ENCODE measurements at places on chromosomes 16 and 17.

GRCh38 chr16:79933603-79934002 lies 333.1 kb upstream of the MAF start:
- DNase-seq = no peak

- DNase-seq = no peak
These were observed 4.0 kb upstream of the NPRL3 start for GRCh38 chr16:142405-142967.

DNA sequence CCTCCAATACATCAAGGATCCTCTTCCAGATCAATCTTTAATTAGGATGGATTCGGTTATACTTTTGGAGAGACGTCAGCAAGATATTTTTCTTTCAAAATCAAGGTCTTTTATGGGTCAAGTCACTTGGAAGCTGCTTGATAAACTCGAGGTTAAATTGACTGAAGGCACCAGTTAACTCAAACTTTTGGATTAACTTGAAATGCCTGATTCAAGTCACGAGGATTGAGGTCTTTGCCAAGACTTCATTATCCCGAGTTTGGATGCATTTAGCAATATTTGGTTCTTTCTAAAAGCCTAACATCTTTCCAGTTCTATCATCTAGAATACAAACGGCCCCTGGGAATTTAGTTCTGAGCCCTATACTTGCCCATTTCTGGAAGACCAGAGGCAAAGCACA lies 82.9 kb downstream of the MYH11 start:
- DNase-seq = no peak

GRCh38 chr17:27811961-27812360 lies 11.6 kb upstream of the NOS2 start:
- no peak for DNase-seq

GRCh38 chr17:15654886-15655561 lies 29.1 kb downstream of the TRIM16 start:
- DNase-seq = peak; percentile 90

DNA sequence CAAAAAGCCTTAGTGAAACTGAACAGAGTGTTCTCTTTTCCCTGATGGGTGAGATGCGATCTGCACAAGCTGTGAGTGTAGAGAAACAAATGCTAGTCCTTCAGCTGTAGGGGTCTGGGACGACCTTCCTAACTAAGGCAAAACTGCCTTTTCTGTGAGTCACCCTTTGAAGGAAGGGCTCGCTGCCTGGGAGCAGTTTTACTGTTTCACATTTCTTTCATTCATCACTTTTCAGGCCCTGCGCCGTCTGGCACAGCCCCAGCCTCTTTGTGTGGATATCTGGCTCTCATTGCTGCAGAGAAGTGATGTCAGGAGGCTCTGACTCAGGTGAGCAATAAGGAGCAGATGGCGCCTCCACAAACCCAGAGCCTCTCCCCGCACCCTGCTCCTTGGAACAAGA lies 57.4 kb downstream of the HS3ST3A1 start:
- peak; percentile 99 for DNase-seq

GRCh38 chr17:62963296-62963695 lies 2.7 kb upstream of the TANC2 start:
- peak; percentile 66 for DNase-seq

- no peak for DNase-seq
These were observed 401 bp downstream of the NXN start for GRCh38 chr17:979212-979538.

- no peak for DNase-seq
These were observed 2.4 kb upstream of the CBFB start for GRCh38 chr16:67026570-67026969.

- DNase-seq = no peak
These were observed 167.9 kb upstream of the ZFHX3 start for GRCh38 chr16:73215678-73216377.

DNA sequence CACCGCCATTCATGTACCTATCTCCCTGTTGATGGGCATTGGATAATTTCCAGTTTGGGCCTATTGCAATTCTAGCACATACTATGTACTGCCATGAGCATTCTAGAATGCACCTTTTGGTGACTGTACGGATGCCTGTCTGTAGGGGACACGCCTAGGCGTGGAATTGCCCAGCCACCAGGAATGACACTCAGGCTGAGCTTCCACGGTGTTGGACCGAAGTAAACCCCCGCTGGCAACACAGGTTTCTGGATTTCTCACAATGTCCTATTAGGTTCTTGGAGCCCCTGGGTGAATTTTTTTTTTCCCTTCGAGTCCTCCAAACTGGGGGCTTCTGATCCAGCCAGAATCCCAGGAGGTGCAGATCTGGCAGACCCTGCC lies 146.6 kb downstream of the IRF8 start:
- DNase-seq = no peak

- DNase-seq = peak; percentile 66
These were observed 155.2 kb upstream of the C17orf78 start for GRCh38 chr17:37220607-37220953.

DNA sequence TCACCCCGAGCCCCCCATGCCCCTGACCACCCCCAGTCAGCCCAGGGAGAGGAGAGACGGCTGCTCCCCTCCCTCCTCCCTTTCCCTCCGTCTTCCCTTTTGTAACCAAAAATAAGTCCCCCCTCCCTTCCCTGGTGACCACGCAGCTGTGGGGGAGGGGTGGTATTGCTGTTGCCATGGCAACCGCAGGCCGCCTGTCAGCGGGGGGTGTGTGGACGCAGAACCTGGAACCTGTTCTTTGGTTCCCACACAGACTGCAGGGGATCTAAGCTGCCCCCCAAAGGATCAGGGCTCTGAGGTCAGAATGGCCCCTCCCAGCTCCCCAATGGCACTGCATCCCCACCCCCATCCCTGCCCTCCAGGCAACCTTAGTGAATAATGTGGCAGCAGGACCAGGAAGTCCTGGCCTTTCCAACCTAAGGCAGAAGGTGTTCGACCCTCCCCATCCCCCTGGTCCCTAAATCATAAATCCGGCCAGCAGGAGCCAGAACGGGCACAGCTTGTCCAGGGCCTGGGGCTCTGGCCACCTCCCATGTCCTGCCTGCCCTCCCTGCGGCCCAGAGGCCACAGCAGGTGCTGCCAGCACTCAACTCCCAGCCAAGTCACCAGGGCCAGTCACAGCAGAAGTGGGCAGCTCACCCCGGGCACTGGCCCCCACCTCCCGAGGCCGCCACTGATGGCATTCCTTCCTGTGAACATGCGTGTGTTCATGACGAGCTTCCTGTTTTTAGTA lies 12.0 kb downstream of the CA4 start:
- peak; percentile 59 for DNase-seq

GRCh38 chr16:2977440-2977839 lies 2.8 kb downstream of the PKMYT1 start:
- DNase-seq = no peak

DNA sequence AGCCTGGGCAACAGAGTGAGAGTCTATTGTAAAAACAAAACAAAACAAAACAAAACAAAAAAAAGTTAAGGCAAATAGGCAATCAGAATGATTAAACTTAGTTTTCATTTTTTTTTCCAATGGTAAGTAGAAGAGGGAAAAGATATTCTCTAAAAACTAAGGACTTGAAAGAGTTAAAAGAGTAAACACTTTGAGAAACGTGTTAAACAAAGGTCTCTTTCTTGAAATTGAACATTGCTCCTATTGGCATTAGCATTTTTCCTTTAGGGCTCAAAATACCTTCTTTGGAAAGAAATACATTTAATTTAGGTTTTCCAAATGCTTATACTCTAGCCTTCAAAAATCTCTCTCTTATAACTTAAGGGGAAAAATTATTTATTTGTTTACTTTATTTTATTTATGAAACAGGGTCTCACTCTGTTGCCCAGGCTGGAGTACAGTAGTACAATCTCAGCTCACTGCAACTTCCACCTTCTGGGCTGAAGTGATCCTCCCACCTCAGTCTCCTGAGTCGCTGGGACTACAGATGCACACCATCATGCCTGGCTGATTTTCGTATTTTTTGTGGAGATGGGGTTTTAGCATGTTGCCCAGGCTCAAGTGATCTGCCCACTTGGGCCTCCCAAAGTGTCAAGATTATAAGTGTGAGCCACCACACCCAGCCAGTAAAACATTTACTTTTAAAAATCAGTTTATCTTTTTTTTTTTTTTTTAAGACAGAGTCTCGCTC lies 44.7 kb upstream of the VPS4A start:
- no peak for DNase-seq

DNA sequence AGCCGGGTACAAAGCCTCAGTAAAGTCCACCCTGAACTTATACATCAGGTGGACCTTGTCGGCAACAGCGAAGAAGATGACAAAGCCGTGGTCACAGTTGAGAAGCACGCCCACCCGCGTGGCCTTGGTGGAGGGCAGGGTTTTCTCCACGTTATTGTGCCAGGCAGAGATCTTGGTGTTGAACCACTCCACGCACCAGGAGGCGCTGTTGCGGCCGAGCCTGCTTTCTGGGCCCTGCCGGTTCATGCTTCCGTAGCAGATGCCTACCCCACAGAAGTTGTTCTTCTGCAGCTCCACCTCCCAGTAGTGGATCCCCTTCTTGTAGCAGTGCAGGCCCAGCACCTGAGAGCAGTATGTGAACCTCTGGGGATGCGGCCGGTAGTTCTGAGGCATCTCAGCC lies 22.1 kb downstream of the TRIM25 start:
- peak; percentile 56 for DNase-seq

GRCh38 chr16:471353-472198 lies 46.1 kb downstream of the RAB11FIP3 start:
- no peak for DNase-seq

DNA sequence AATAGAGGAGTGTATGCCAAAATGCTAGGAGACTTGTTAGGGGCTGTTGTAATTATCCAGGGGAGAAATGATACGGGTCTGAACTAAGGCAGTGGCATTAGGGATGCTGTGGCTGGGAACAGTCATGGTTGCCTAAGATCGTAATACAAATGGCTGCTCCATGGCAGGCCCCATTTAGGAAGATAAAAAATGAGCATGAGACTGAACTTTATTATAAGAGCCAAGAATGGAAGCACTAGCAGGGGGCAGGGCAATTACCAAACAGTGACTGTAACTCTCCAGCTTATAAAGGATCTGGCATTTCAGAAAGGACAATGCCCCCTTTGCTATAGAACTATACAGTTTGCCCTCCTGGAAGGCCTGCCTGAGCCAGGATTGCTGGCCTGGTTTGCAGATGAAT lies 503.3 kb upstream of the CDH5 start:
- DNase-seq = no peak

GRCh38 chr17:6626616-6627015 lies 13.9 kb downstream of the KIAA0753 start:
- no peak for DNase-seq

- DNase-seq = no peak
These were observed 26.0 kb upstream of the PRKCA start for GRCh38 chr17:66276328-66276937.

DNA sequence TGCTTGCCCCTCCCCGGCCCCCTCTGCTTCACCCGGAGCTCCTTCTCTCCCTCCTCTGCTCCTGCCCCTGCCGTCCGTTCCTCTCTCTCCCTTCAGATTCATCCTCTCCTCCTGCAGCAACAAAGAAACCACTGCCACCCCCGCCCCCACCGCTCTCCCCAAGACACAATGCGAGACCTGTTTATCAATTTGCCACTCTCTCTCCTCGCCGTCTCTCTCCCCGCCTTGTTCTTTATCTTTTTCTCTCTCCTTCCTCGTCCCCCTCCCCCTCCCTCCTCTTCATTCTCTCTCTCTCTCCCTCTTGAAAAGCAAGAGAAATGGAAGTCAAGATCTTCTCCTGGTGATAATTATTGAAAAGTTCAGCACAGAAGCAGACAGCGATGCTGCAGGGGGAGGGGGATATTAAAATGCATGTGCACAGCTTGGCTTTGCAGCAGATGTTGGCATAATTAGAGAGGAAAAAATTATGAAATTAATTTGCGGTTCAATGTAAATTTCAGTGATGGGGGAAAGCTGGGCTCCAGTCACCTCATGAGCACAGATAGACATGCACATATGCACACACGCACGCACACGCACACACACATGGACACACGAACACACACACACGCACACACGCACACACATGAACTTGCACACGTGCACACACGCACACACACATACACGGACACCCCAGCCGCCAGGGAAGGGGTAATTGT lies 58.1 kb upstream of the CBFA2T3 start:
- DNase-seq = no peak

- DNase-seq = peak; percentile 77
These were observed 19.7 kb downstream of the MAP2K6 start for GRCh38 chr17:69434164-69434579.

GRCh38 chr16:87274794-87275193 lies 42.4 kb downstream of the C16orf95 start:
- DNase-seq = no peak

GRCh38 chr17:46212634-46213435 lies 19.6 kb upstream of the KANSL1 start:
- DNase-seq = peak; percentile 81

GRCh38 chr16:55036371-55036821 lies 105.7 kb downstream of the IRX5 start:
- peak; percentile 47 for DNase-seq

- peak; percentile 74 for DNase-seq
These were observed at the start of gene B4GALNT2 for GRCh38 chr17:49132699-49133364. Gene B4GALNT2 (plus strand): TSS chr17:49132769. CDS start chr17:49132793, 24 bp downstream.

DNA sequence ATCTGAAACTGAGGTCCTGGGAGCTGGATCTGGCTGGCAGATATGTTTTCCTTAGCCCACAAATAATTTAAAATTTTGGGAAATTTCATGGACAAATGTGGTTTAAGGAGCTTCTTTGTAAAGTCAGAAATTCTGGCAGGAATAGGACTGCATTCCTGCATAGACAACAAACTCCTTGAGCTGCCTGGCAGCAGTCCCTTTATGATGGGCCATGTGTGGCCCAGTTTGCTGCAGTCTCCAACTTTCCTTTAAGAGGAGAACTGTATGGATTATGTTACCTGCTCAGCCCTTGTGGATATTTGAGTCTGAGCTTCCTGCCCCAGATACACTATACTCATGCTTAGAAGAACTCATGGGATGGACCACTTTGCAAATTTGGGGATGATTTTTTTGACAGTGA lies 48.5 kb upstream of the HS3ST2 start:
- no peak for DNase-seq

GRCh38 chr16:19555938-19556771 lies 652 bp downstream of the VPS35L start:
- peak; percentile 94 for DNase-seq

GRCh38 chr17:47277921-47278320 lies 24.3 kb downstream of the ITGB3 start:
- DNase-seq = no peak

DNA sequence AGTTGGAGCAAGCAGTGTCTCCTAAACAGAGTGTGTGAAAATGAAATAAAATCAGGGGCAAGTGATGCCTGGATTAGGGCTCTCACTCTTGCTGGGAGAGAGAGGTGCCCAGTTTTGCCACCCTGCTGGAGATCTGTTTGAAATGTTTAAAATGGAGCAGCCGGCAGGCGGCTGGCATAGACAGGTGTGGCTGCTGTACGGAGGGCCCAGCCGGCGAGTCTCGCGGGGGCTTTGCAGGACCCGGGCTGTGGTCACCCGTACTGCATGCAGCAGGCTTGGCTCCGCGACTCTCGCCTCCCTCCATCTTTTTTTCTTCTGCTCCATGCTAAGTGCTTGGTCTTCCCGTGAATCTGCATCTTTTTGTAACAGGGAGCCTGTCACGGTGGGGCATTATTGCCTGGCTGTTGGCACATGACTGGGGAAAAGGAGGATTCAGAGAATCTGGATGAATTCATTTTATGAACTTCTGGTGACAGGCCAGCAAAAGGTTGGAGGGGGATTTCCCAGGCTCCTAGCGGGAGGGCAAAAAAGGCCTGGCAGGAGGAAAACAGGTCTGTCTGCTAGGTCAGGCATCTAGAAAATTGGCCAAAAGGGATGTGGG lies 1.8 kb downstream of the ZNRF1 start:
- DNase-seq = peak; percentile 61
